ENCODE measurements at places on chromosomes 2 and 18.

DNA sequence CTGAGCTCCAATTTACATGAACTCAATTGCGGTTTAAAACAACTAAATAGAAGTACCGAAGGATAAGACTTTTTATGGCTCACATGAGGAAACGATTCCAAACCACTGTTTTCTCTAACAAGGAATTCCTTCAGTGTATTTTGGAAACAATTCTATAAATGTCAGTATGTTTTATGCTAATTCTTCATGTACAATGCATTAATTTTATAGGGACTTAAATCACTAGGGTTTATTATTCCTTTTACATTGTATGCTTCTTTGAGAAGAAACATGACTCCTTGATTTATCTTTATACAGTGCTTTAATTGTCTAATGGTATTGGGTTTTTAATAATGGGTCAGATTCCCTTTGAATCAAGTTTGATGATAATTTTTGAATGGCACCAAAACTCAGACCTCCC lies 566.8 kb downstream of the EPHA4 start:
- H3K4me3 ChIP-seq = no peak overlapping the region
- no peaks in the 10 kb centered on the region for H3K27me3 ChIP-seq
- H3K27ac ChIP-seq = no peak overlapping the region
- H3K4me1 ChIP-seq = no peaks in the 10 kb centered on the region

DNA sequence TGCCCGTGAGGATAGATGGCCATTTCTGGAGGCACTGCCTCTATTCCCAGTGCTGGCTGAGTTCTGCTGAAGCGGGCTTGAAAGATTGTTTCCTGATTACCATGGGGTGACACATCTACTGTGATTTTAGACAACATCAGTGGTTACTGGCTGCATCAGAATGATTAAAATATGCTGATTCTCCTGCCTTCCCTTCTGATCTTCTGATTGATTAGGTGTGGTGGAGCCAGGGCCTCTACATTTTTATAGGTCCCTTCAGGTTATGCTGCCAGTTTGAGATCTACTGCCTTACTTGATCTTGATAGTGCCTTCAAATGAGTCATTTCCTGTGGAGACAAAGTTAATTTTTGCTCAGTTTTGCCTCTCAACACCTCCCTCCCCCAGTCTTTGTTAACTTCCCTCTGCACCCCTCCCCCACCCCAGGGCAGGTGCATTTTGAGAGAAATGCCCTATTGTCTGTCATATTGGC lies 31.6 kb upstream of the SNORC start:
- H3K4me3 ChIP-seq = no peak overlapping the region
- DNase-seq = peak; percentile 67
- peaks cover 78% of the 10 kb centered on the region for H3K36me3 ChIP-seq
- no peaks in the 10 kb centered on the region for H3K27me3 ChIP-seq
- H3K4me1 ChIP-seq = peaks cover 26% of the 10 kb centered on the region
- H3K27ac ChIP-seq = peak overlapping the region; percentile 67

- H3K4me1 ChIP-seq = peaks cover 79% of the 10 kb centered on the region
- H3K27me3 ChIP-seq = no peaks in the 10 kb centered on the region
- no peak overlapping the region for H3K4me3 ChIP-seq
- peak overlapping the region; percentile 87 for H3K27ac ChIP-seq
- H3K36me3 ChIP-seq = no peaks in the 10 kb centered on the region
Observed at GRCh38 chr2:234395891-234396420, 100.9 kb downstream of the ARL4C start.

DNA sequence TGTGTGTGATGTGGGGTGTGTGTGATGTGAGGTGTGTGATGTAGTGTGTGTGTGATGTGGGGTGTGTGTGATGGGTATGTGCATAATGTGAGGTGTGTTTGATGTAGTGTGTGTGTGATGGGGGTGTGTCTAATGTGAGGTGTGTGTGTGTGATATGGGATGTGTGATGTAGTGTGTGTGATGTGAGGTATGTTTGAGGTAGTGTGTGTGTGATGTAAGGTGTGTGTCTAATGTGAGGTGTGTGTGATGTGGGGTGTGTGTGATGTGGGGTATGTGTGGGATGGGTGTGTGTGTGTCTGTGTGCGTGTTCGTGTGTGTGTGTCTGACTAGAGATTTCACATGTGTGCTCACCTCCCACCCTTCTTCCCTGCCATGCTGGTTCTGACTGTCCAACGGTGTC lies 56.3 kb downstream of the TWIST2 start:
- H3K36me3 ChIP-seq = no peaks in the 10 kb centered on the region
- H3K27ac ChIP-seq = no peak overlapping the region
- no peaks in the 10 kb centered on the region for H3K27me3 ChIP-seq
- no peak overlapping the region for H3K4me3 ChIP-seq
- no peaks in the 10 kb centered on the region for H3K4me1 ChIP-seq

DNA sequence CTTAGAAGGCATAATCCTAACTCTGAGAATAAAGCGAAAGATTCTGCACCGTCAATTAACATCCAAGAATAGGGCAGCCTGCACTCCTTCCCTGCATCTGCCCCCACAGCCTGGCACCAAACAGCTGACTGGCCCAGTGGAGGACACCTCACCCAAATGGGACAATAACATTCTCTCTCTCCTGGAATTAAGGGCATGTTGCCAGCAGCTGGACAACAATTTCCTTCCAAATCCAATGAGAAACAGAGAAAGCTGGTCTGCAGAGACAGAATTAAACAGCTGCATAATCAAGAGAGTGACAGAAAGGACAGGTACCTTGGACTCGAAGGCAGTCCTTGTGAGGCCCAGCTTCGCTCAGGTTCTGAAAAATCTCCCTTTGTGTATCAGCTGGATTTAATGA lies 15.0 kb downstream of the COX7A2L start:
- peaks cover 35% of the 10 kb centered on the region for H3K4me1 ChIP-seq
- no peaks in the 10 kb centered on the region for H3K27me3 ChIP-seq
- peaks cover 62% of the 10 kb centered on the region for H3K36me3 ChIP-seq
- no peak for DNase-seq
- no peak overlapping the region for H3K27ac ChIP-seq

All from DND-41 (cell line).